ENCODE measurements at places on chromosomes 1 and 21.

- DNase-seq, result no peak
Measured at GRCh38 chr1:19529664-19530063, 44.3 kb upstream of the CAPZB start.

DNA sequence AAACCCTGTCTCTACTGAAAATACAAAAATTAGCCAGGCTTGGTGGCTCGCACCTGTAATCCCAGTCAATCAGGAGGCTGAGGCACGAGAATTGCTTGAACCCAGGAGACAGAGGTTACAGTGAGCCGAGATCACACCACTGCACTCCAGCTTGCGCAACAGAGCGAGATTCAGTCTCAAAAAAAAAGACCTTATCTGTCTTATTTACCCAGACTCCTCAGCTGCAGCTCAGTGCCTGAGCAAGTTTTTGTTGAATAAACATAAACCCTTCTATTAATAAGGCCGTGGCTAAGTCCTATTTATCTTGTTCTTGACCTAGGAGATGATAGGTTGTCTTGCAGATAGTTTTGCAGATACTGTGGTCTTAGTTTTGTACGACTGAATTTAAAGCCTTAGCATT, 136.4 kb upstream of the TMEM51 start:
- no peak for DNase-seq

DNA sequence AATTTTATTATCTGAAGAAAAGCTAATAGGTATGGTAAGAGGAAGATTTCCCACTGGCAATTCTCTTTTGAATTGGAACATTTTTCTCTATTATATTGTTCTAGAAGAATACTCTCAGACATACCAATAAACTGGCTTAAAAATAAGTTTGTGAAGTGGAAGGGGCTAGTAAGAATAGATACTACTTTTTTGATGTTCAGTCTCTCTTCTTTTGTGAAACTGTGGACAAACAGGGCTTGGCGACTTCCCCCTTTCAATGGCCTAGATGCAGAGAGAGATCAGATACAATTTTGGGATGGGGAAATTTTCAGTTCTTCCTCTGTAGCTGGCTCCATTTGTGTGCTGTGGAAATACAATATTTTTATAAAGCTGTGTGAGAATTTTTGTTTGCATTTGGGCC, 2.5 kb downstream of the PBX1 start:
- no peak for DNase-seq

DNA sequence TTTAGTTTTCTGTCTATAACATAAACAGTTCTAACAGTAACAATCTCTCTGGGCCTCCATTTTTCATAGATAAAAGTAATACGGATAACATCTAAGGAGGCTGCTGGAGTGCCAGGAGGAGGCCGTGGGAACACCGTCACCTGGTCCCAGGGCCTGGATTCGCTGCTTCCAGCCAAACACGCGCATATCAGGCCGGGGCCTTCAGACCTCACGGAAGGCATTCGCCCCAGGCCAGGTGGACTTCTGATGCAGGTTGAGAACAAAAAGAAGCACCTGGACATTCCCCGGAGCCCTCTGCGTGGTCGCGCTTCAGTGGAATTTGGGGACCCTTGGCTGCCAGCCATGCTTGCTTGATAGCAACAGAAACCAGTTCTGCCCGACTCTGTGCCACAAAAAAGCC, 113.1 kb upstream of the GUCA2B start:
- no peak for DNase-seq

DNA sequence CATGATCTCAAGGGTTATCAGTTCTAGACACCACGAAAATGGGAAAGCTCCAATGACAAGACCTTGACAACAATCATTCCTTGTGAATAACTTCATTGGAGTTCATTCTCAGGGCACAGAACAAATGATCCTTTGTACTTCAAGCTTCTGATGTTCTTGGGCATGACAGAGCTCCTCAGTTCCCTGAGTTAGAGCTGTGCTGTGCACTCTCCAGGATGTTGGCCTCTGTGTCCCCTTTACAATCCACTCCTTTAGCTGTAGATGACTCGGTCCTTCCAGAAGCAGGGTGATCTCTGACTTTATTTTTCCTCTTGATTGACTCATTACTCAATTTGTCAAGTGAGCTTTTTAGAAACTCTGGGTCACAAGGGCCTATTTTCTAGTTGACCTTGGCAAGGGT, 3.9 kb upstream of the FAM78B start:
- DNase-seq, result no peak

DNA sequence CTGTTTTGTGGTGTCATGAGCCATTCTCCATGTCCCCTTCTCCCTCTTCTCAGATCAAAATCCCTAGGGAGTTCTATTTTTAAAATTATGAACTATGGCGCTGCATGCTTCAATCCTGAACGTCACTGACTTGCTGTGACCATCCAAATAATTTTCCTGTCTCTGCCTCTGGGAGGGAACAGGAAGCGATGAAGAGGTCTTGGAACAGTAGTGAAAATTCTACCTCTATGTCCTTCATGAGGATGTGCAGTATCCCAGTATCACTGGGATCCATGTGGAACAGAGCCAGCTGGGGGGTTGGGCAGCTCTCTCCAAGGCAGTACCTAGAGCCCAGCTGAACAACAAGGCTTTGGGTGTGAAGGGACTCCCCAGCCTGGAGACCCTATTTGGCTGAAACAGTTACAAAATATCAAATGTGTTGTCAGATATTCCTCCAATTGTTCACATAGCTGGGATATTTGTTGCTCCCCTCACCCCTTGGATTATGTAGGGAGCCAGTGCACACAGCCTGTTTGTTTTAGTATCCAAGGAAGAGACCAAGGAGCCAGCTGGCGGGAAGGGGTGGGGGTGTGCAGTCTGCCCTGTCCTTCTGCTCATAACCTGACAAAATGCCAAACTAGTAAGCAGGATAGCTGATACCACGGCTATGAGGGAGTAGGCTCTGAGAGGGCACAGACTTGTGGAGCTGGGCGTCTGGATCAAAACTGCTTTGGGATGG, 7.6 kb downstream of the DCLRE1B start:
- DNase-seq, result no peak

GRCh38 chr1:39984951-39985350, 30.0 kb downstream of the MFSD2A start:
- DNase-seq, result no peak

DNA sequence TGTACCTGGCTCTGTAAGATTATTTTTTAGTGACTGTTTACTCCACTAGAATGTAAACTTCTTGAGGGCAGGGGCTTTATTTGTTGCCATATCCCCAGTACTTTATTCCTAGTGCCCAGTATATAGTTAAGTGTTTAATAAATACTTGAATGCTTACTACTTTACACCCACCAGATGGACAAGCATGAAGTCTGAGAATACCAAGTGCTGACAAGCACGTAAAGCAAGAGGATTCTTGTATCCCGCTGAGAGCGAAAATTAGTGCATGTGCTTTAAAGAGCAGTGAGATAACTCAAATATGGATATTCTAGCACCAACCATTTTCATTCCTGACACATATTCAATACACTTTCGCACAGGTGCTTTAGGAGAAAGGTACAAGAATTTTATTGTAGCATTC, 1.5 kb upstream of the SCCPDH start:
- DNase-seq, result no peak

DNA sequence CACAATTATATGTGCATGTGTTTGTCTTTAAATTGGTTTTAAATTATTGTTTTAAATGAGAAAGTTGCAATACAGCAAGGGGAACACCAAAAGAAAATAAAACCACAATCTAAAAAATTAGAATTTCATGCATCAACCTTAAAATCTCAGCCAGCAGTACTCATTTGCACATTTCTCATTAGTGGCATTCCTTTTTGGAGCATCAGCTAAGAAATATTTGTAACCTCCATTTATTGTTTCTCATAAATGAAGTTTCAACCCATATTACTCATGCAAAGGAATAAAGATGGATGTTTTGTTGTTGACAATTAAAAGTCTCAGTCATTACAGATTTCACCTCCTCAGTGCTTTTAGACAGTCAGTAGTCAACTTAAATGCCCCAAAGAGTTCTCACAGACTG, 160.1 kb downstream of the TBX15 start:
- DNase-seq, result no peak

DNA sequence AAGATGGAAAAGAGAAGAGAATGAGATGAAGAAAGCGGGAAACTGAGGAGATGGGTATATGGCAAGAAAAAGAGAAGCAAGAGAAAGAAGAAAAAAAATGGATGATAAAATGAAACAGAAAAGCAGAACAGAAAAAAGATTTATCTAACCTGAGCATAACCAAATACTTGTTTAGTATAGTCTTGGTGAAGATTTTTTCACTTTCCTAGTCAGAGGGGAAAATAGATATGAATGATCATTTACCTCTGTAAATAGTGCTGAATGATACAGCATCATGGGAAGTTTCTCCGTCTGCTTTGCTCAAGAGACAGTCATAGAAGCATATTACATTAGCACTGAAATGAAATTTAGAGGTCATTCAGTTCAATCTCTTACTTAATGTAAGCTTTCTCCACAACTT, 36.1 kb upstream of the PLPPR4 start:
- no peak for DNase-seq

- DNase-seq, result no peak
Measured at GRCh38 chr21:25901330-25901979, 166.7 kb downstream of the GABPA start.

- no peak for DNase-seq
Measured at GRCh38 chr1:201490708-201491131, 16.2 kb downstream of the CSRP1 start.

DNA sequence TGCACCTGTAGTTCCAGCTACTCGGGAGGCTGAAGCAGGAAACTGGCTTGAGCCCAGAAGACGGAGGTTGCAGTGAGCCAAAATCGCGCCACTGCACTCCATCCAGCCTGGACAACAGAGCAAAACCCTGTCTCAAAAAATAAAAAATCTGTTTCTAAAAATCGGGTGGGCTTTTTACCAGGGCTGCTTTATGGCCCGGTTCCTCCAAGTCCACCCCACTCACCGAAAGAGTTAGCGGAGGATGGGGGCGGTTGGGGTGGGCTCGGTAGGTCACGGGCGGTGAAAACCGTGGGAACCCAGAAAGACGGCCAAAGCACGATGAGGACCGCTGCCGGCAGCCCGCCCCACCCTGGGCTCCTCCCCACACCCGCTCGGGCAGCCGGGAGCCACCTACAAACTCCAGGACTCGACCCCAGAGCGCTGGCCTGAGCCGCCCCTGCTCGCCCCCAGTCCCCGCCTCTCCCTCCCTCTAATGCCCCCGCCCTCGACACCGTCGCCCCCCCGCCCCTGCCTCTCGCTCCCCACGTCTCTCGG, 846 bp upstream of the PER3 start:
- no peak for DNase-seq

- no peak for DNase-seq
Measured at GRCh38 chr1:54114001-54114400, 38.8 kb downstream of the CDCP2 start.

GRCh38 chr1:151058692-151059091, 730 bp downstream of the CDC42SE1 start:
- DNase-seq, result peak; percentile 20

DNA sequence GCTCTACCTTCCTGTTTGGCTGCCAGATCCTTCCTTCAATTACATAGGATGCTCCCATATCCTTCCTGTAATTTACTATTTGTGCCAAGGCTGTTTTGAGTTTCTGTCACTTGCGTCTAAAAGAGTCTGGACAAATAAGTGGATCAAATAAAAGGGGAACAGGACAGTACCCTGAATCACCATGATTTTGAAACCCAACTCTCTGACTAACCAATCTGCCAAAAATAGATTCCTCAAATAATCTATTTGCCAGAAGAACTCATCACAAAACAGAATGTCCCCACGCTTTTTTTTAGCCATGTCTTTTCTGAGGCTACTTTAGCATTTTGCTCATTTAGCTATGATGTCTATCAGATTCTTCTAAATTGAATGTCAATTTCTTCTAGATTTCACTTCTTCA, 392.6 kb downstream of the NTNG1 start:
- DNase-seq, result no peak

DNA sequence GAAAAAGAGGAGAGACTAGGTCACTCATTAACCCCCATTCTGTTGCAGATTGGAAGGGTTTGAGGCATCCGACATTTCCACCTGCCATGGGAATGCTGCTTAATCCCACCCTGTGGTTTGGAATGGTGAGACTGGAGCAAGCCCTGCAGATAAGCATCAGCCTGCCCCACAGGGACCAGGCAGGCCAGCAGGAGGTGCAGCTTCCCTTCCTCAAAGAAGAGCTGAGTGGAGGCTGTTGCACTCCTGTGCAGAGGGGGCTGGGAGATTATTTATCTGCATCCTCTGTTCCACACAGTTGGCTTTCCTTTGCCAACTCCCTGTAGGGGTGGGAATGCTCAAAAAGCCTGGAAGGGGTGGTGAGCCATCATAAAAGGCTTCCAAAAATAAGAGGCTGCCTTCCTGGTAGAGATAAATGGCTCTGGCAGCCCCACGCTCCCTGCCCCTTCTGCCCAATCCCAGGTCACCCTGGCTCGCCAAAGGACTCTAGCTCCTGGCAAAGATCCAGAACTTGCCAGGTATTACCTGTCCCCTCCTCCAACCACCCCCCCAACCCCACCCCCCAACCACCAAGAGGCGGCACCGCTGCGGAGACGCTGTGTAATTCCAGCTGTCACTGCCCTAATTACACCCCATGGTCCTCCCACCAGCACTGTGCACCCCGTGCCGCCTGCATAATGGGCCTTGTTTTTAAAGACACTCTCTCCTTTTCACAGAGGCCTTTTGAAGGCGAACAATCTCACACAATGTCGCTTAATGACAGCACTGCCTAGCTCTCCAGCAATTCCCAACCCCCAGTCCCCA, 83.0 kb upstream of the ZC3H12A start:
- no peak for DNase-seq

DNA sequence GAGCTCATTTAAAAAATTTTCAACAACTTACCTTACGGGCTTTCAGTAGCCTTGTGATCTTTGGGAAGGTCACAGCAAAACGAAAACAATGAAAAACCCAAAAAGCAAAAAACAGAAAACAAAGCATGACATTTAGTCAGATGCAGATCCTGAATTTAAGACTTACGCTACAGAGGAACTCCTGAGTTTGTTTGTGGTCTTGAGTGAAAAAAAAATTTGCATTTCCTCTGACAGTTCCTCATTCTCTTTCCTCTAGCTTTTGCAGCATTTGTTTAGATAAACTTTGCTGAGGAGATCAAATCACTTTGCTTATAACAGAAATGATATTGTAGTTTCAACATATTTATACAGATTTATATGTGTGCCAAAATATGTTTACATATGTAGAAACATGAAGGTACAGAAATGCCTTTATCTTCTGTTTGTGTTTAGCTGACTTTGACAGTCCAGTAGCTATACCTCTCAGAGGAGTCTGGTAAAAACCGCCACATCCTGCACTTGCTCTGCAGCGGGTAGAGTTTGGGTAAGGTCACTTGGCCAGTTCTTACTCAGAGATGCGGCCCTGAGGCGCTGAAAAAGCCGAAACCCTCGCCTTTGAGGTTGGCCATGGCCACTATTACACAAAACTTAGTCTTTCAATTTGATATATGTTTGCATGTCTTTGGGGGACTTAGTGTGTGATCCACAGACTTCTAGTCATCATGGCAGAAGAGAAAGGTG, 142.5 kb downstream of the TNR start:
- DNase-seq, result no peak

All from amygdala (tissue), 56 donors.